Astrocyte (in vitro differentiated cells and primary cell): ENCODE measurements at places on chromosomes 1 and 21. TPM values are rescaled to one million over a fixed set of nuclear protein-coding genes. Genes with fewer than 3 reads are reported as not detected.

The CAMK1G gene
- total RNA-seq, result 0.41 and 0.45 TPM in 2 replicates

The PLEKHA6 gene
- 1.5 and 2.7 TPM in 2 replicates for total RNA-seq

The ASCL5 gene
- not detected in 2 replicates for total RNA-seq

The DBT gene
- 14.2 and 14.7 TPM in 2 replicates for total RNA-seq

DNA sequence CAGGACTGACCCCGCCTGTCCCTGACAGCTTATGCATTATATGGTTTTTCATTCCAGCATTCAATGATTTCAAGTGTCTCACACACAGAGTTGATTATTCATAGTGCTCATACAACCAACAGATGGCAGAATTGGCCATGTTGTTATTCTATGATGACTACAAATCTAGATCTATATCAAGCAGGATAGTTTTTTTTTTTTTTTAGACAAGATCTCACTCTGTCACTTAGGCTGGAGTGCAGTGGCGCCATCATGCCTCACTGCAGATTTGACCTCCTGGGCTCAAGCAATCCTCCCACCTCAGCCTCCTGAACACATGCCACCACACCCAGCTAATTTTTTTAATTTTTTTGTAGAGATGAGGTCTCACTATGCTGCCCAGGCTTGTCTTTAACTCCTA lies 40.1 kb upstream of the LRRC8D start:
- peak; percentile 41 for DNase-seq

- DNase-seq, result no peak
Measured at GRCh38 chr1:245894843-245895242, 612.2 kb downstream of the SMYD3 start.

GRCh38 chr1:56948403-56949023 lies 17.3 kb downstream of the C8B start:
- peak; percentile 38 for DNase-seq

DNA sequence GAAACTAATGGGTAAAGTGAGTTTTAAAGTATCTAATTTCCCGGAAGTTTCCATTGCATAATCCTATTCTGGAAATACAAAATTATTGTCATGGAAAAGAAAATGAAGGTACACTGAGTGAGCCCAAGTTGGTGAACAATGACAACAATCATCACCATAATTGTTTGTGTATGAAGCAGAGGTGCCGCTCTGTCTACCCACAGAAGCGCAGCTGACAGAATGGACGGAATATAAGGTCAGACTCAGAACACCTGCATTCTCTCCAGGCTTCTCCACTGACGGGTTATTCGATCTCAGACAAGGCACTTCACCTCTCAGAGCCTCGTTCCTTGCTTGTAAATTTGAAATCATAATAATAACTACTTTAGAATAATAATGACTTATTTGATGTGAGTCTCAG lies 99.1 kb upstream of the NGF start:
- DNase-seq, result no peak
